ENCODE measurements at places on chromosomes 12 and 14.

DNA sequence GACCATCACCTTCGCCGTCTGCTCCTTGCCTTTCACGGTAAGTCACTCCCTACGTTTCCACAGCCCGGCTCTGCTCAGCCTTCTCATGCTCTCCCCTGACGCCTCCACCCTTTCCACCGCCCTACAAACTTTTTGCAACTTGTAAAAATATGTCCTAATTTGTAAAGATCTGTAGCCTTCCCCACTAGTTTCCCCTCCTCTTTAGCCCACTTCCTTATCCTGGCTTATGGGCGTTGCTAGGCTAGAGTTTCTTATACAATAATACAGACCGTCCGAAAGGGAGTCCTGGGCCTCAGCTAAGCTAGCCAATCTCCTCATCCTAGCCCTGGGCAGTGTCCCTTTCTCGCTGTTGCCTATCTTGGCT, 1.2 kb downstream of the PTGER2 start:
- DNase-seq = no peak

DNA sequence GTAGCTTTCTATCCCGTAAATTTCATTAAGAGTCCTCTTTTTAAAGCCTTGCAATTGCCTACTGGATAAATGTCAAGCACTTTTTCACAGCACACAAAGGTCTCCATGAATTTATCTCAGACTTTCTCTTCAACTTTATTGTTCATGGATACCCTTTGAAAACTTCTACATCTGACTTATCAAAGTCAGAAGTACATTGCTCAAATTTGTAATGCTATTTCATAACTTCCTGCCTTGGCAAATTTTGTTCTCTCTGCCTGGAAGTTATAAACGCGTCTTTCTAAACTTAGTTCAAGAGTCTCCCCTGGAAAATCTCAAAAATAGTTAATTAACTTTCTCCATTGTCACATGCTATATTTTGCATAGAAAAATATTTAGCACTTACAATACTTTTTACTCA, 55.9 kb upstream of the RERGL start:
- DNase-seq = no peak

- no peak for DNase-seq
Measured at GRCh38 chr12:108995370-108995992, 25.4 kb downstream of the SVOP start.

- DNase-seq = no peak
Measured at GRCh38 chr12:15984097-15984800, 73.1 kb downstream of the DERA start.

DNA sequence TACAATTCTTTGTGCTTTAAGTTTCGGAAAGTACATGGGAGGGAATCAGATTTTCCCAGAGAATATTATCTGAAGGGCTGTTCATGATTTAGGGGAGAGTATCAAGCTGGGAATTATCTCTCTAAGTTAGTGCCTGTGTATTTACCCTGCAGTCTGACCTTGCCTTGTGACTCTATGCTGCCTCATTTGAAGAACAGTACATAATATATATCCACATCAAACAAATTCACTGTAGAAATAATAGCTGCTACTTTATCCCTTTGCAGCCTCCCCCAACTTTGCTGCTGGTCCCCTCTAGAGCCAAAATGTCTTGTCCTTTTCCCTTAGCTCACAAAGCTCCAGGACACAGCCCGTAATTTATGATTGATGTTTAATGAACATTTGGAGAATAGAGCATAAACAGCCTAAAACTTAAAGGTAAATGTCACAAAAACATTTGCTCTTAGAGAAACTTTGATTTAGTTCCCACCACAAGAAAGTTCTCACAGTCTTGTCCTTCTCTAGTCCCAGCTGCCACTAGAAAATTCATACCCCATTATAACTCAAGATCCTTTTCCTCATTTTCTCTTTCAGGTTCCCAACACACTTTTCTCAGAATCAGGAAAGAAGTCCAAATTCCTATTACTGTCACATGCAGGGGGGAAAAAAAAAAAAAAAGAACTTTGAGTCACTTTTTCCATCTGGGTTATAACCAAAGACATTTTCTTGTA, 1009.6 kb downstream of the FLRT2 start:
- no peak for DNase-seq

- DNase-seq = peak; percentile 26
Measured at GRCh38 chr12:76698316-76698715, 65.6 kb upstream of the ZDHHC17 start.

DNA sequence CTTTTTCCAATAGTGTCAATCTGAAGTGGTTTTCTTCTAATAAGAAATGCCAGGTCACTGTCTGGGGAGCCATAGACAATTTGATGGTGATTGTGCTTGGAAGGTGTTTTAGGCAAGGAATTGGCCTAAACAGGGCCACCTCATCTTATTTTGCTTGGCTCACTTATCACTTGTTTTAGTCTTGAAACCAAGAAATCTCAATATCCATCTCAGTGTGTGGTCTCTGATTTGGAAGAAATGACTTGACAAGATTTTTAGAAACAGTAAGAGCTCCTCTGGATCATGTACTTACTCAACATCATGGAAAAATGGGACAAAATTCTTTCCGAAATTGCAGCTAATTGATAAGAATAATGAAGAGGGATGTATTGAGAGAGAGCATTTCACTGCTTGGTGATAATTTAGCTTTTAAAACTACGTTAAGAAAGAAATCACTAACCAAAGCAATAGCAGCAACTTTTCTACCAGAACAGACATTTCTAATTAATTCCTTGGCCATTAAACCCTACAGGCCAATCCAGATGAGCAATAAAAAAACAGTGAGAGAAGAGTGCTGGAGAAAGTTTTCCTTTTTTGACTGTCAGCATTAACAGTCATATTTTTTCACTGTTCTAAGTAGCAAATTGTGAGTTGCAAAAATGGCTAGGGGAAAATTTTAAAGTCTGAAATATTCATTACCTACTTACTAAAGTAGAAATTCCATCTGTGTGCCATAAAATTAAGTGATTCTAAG, 157.3 kb downstream of the AEBP2 start:
- DNase-seq = no peak

DNA sequence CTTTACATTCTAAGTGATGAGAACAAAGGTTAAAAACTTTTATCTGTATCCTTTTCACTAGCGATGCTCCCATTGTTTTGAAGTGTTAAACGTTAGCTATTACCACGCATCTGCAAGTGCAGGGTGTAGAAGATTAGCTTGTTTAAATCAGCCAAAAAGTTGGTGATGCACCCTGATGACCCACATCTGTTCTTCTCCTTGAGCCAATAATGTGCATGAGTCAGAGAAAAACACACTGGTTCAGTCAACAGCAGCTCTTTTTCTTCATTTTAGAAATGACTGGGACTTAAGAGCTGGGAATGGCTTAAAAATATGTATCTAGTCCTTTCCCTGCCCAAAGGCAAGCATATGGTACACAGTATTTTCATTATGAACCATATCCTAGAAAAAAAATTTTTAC, 323.5 kb upstream of the PDE3A start:
- peak; percentile 5 for DNase-seq

DNA sequence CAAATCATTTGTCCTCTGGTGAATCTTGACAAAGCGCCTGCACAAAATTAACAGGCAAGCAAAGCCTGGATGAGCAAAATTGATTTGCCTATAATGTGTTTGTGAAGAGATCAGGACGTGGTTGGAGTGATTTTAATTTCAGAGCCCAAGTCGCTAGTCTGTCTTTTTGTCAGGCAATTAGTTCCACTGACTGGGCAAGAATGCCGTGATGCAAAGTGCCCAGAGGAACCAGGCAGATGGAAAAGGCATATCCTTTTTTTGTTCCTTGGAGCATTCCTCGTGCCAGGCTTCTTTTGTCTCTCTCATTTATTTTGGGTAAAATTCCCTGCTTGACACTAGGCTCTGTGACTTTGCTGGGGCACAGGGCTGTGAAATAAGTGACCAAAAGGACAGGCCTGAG, 65.9 kb upstream of the CCDC198 start:
- no peak for DNase-seq

- DNase-seq = no peak
Measured at GRCh38 chr14:61221906-61222305, 59.2 kb downstream of the TMEM30B start.

- DNase-seq = no peak
Measured at GRCh38 chr12:65832217-65832616, 7.9 kb downstream of the HMGA2 start.

GRCh38 chr12:6158255-6158654, 33.8 kb upstream of the VWF start:
- DNase-seq = no peak

DNA sequence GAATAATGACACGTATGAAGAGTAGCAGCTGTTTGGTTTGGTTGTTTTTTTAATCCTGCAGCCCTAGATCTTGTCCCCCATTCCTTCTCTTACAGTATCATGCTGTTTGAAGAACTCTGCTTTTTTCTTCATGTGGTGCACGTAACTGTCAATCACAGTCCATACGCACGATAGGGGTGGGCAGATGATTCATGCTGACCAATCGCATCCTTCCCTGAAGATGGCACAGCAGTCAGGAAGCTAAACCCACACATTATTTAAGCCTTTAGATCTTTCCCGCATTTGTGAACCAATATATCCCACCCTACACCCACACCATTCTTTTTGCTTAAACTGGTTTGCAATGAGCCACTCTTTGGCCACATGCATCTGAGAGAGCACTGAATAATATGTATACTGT, 158.9 kb upstream of the PLEKHA5 start:
- DNase-seq = no peak

DNA sequence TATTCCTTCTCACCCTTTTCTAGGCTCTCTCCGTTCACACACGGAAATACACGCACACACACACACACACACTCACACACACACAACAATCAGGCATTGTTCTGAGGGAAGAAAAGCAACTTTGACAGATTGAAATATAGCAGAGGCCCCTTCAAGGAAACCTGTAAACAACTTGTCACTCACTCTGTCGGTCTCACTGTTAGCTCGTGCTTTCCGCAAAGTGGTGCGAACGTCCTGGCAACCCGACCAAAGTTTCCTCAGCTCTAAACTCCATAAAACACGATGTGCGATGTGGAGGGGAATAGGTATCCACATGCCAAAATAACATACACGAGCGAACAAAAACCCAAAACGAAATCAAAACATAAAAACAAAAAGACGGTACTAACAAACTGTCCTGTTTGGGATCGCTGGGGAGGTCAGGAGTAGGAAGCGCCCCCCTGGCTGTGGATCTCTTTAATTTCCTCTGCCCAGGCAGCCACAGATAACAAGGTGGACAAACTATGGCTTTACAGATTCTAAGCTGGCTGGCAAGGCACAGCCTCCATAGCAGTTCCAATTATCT, 822 bp upstream of the SOX5 start:
- peak; percentile 27 for DNase-seq

DNA sequence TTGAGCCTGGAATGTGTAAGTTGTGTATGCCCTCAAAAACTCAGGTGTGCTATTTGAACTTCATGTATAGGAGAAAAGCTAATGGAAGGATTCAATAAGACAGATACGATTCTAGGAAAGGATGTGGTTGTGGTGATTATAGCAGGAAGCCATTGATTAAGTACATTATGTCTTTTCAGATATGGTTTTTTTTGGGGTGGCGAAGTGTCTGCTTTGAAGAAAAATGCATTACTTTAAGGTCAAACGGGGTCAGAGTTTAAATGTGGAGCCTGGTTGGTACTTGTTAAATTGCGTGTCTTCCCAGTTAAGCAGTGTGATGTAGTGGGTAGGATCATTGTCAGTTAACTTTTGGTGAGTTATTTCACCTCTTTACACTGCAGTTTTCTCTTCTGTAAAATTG, 13.0 kb upstream of the NUP107 start:
- no peak for DNase-seq

DNA sequence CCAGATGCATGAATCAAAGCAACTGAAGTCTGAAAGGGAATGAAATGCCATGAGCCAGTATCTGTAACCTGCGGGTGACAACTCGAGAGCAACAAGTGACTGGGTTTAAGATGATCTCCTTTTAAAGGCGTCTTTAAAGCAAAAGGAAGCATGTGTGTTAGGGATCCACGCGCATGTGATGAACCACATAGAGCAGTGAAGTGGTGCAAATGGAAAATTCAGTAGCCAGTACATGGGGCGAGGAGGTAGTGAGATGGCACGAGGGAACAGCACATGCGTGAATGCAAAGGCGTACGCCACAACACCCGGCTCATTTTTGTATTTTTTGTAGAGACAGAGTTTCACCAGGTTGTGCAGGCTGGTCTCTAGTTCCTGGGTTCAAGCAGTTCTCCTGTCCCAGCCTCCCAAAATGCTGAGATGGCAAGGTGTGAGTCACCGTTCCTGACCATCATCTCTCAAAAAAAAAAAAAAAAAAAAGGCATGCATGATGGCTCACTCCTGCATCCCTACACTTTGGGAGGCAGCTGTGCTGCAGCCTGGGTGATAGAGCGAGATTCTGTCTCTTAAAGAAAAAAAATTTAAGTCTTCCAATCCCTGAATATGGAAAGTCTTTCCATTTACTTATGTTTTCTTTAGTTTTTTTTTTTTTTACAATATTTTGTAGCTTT, 24.6 kb upstream of the BCL7A start:
- no peak for DNase-seq
